ENCODE measurements at places on chromosomes 4 and X. TPM values are rescaled to one million over a fixed set of nuclear protein-coding genes. Genes with fewer than 3 reads are reported as not detected.

Gene IKBKG
- 28.0 TPM for total RNA-seq

Gene BEND2
- not detected for total RNA-seq

Gene NLRP2B
- total RNA-seq, result not detected

Gene TCEAL5
- total RNA-seq, result 0.26 TPM

DNA sequence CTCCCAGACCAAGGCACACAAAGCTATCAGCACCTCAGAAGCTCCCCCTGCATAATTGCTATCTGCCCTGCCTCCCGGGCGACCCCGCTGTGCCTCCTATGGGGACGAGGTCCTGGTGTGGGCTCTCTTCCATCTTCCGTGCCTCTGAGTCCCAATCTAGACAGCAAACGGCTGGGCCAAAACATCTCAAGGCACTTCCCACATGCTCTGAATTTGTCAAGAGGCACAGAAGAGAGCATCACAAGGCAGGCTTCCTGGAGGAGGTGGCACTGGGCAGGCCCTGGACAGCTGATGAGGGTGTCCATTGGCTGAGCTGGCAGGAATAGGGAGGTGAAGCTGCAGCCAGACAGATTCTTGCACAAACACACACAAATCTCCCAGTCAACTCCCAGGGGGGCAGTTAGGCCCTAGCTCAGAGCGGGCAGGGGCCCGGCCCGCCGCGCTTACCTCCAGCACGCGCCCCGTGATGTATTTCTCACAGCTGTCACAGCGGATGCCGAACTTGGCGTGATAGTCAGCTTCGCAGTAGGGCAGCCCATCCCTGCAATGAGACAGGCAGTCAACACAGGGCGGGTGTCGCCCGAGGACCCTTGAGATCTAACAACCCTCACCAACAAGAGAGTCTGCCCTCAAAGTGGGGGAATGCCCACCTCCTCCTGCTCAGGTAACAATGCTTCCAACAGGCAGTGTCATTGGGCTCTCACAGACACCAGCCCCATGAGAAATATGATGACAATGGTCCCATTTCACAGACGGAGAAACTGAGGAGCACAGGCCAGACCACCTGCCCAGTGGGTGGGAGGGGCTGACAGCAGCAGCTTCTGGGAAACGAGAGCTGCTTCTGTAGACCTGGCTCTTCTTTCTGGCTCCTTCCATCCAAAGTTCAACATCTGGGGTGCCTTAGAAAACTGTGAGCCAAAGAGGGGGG lies 81.2 kb downstream of the ABLIM2 start:
- peak; percentile 68 for DNase-seq

GRCh38 chrX:38893441-38893840 lies 92.2 kb downstream of the MID1IP1 start:
- no peak for DNase-seq

- no peak for DNase-seq
These were observed 19.3 kb downstream of the ARHGEF6 start for GRCh38 chrX:136761421-136761820.

- DNase-seq, result no peak
These were observed 2.4 kb downstream of the CNKSR2 start for GRCh38 chrX:21376636-21377035.

- DNase-seq, result no peak
These were observed 231.7 kb downstream of the HS3ST1 start for GRCh38 chr4:11196927-11197522.

- no peak for DNase-seq
These were observed 20.0 kb downstream of the PRPS1 start for GRCh38 chrX:107648332-107648731.

DNA sequence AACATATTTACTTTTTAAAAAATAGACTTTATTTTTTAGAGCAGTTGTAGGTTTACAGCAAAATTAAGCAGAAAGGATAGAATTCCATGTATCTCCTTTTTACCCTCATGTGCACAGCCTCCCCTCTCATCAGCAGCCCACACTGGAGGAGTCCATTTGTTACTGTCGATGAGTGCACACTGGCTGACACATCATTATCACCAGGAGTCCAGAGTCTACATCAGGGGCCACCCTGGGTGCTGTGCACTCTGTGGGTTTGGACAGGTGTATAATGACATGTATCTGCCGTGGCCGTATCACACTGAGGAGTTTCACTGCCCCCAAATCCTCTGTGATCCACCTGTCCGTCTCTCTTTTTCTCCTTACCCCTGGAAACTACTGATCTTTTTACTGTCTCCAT lies 26.3 kb downstream of the TBC1D14 start:
- DNase-seq, result no peak

DNA sequence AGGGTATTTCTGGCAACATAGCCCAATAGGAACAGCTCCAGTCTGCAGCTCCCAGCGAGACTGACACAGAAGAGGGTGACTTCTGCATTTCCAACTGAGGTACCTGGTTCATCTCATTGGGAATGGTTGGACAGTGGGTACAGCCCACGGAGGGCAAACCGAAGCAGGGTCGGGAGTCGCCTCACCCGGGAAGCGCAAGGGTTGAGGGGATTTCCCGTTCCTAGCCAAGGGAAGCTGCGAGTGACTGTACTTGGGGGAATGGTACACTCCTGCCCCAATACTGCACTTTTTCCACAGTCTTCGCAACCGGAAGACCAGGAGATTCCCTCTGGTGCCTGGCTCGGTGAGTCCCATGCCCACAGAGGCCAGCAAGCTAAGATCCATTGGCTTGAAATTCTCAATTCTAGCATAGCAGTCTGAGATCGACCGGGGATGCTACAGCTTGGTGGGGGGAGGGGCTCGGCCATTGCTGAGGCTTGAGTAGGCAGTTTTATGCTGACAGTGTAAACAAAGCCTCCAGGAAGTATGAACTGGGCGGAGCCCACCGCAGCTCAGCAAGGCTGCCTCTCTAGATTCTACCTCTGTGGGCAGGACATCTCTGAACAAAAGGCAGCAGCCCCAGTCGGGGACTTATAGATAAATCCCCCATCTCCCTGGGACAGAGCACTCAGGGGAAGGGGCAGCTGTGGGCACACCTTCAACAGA lies 14.0 kb upstream of the ADAD1 start:
- DNase-seq, result no peak

All from A673 (cell line).